ENCODE measurements at places on chromosomes 6 and 20.

DNA sequence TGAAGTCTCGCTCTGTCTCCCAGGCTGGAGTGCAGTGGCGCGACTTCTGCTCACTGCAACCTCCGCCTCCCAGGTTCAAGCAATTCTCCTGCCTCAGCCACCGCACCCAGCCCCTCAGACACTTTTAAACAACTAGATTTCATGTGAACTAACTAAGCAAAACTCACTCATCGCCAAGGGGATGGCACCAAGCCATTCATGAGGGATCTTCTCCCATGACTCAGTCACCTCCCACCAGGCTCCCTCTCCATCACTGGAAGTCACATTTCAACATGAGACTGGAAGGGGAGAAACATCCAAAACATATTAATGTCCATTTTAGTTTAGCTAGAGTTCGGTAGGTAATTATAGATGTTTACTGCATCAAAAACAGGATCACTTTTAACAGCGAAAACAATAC is 95.9 kb upstream of the PRL start:
- DNase-seq, result no peak

GRCh38 chr6:112106562-112106961 is 19.2 kb downstream of the FAM229B start:
- no peak for DNase-seq

DNA sequence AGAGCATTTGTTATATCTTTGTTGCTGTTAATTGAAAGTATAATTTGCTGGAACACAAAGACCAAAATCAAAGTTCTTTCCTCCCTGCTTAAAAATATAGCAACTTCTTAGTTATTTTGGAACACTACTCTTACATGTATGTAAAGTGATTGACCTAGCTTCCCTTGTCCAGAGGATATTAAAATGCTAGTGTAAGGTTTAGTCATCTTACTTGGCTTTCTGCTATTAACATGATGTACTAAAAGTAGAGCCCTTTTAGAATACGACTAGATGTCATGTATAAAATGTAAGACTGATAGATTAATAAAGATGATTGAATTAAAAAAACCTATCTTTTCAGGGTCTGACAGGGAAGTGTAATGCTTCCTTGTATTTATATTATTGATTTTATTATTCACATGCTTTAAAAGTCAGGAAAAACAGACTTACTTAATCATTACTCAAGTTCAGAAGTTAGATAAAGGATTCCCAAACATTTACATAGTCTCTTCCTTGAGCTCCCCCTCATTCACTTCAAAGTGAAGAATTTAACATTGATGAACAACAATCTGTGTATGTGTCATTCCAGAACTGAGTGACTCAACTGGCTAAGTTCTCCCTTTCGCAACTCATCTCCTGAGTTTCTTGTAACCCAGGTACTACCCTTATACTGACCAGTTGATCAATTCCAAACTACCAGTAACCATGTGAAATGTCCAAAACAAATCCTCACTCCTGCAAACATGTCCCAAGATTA is 50.9 kb downstream of the BTBD9 start:
- no peak for DNase-seq

DNA sequence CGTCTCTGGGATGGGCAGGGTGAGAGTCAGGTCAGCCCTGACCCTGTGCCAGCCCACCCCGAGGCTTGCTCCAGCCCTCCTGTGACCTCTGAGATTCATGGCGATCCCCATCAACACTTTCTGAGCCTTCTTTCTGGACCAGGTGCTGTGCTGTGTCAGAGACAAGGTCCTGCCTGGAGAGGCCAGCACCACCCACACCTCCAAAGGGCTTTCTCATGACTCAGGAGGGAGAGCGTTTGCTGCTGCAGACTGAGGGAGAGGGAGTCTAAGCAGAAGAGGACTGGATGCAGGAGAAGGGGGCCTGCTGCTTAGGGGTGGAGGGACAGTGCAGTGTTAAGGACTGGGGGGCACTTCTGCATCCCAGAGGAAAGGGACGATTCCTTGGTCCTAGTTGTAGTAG is 193.5 kb downstream of the LRFN2 start:
- no peak for DNase-seq

- no peak for DNase-seq
These were observed 19.6 kb downstream of the PACSIN1 start for GRCh38 chr6:34485321-34486060.

DNA sequence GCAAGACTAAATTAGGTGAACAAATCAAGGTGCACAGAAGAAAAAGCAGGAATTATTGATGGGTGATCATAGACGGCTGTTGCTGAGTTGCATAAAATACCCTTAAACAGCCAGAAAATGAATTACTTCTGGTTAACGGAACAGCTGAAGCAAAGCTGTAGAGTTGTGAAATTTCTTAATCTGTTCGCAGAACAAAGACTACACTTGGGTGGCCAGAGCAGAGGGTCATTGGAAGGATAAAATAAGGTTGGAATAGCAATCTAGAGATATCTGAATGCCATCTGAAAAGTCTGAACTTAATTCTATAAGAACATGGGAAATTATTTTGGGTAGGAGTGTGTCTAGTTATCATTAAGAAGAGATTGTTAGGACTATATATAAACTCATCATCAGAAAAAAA is 339.1 kb upstream of the RSPO3 start:
- DNase-seq, result no peak

- DNase-seq, result no peak
These were observed 16.3 kb downstream of the PDSS2 start for GRCh38 chr6:107442938-107443607.

- no peak for DNase-seq
These were observed 3.9 kb upstream of the PTPRA start for GRCh38 chr20:2869381-2869780.

- no peak for DNase-seq
These were observed 113.9 kb upstream of the ZNF217 start for GRCh38 chr20:53707371-53708055.

DNA sequence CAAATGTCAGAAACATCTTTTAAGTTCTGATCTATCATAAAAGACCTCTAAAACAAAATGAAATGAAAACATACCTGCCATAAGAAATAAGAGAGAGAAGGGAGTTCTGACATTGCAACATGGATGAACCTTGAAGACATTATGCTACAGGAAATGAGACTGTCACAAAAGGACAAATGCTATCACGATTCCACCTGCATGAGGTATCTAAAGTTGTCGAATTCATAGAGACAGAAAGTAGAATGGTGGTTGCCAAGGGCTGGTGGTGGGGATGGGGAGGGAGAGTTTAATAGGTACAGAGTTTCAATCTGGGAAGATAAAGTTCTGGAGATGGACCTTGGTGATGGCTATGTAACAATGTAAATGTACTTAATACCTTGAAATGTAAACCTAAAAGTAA is 3.3 kb downstream of the EZR start:
- DNase-seq, result no peak

- no peak for DNase-seq
These were observed 6.5 kb upstream of the NUS1 start for GRCh38 chr6:117668736-117669135.

- no peak for DNase-seq
These were observed 458.6 kb downstream of the TENT5A start for GRCh38 chr6:81293896-81294295.
